ENCODE measurements at places on chromosomes 5 and 9. TPM values are rescaled to one million over a fixed set of nuclear protein-coding genes. Genes with fewer than 3 reads are reported as not detected.

TMEM174 gene
- polyA plus RNA-seq: not detected

DDX4 gene
- not detected for polyA plus RNA-seq

CCNI2 gene
- 0.34 TPM for polyA plus RNA-seq

FOXD4 gene
- 0.34 TPM for polyA plus RNA-seq

CARTPT gene
- polyA plus RNA-seq: not detected

STPG3 gene
- not detected for polyA plus RNA-seq

MLANA gene
- polyA plus RNA-seq: not detected

TMEFF1 gene
- polyA plus RNA-seq: 2.1 TPM

DNAJB5 gene
- 4.0 TPM for polyA plus RNA-seq

IL11RA gene
- polyA plus RNA-seq: 20.8 TPM
